ENCODE measurements at places on chromosomes 3 and 15.

- H3K27ac ChIP-seq = no peak overlapping the region
- H3K36me3 ChIP-seq = no peaks in the 10 kb centered on the region
- H3K4me3 ChIP-seq = no peak overlapping the region
- no peaks in the 10 kb centered on the region for H3K4me1 ChIP-seq
These were observed 437.2 kb downstream of the MFSD1 start for GRCh38 chr3:159239059-159239458.

- no peak overlapping the region for H3K27ac ChIP-seq
- H3K36me3 ChIP-seq = no peaks in the 10 kb centered on the region
- DNase-seq = no peak
These were observed 159.6 kb downstream of the NUP210 start for GRCh38 chr3:13260259-13261103.

GRCh38 chr3:127808197-127808596 lies 14.1 kb downstream of the MGLL start:
- H3K36me3 ChIP-seq = no peaks in the 10 kb centered on the region
- H3K4me3 ChIP-seq = no peak overlapping the region
- DNase-seq = no peak
- H3K27me3 ChIP-seq = no peaks in the 10 kb centered on the region

DNA sequence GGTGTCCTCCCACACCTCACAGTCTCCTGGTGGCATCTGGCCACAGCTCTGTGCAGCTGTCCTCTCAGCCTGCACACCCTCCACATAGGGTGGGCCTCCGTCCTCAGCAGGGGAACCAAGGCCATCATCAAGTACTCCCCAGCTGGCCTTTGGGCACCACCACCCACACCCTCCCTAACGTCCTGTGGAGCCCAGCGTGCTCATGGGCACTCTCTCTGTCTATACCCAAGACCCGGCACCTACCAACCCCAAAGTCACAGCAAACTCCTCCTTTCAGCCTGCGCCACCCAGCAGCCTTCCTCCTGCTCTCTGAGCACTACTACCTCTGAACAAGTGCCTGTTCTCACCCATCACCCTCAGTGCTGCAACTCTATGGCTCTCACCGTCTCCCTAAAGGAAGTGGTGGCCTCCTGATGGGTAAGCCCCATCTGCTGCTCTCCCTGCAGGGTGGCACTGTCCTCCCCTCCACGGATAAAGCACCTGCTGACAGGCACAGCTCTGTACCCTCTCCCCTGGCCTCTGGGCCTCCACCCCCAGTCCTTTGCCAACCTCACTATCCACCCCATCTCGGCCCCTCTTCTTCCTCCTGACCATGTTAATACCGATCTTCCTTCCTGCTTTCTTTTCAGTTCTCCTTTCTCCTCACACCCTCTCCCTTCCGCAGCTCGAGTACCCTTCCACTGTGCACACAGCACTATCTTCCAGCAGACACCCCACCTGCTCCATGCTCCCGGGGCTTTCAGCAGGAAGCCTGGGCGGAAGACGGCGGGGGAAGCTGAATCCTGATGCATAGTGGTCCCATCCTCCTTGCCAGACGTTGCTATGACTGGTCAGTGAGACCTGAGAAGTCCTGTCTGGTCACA lies 31.5 kb downstream of the SLC41A3 start:
- no peak for DNase-seq
- H3K27ac ChIP-seq = no peak overlapping the region
- no peaks in the 10 kb centered on the region for H3K27me3 ChIP-seq
- no peaks in the 10 kb centered on the region for H3K4me1 ChIP-seq
- no peaks in the 10 kb centered on the region for H3K36me3 ChIP-seq

DNA sequence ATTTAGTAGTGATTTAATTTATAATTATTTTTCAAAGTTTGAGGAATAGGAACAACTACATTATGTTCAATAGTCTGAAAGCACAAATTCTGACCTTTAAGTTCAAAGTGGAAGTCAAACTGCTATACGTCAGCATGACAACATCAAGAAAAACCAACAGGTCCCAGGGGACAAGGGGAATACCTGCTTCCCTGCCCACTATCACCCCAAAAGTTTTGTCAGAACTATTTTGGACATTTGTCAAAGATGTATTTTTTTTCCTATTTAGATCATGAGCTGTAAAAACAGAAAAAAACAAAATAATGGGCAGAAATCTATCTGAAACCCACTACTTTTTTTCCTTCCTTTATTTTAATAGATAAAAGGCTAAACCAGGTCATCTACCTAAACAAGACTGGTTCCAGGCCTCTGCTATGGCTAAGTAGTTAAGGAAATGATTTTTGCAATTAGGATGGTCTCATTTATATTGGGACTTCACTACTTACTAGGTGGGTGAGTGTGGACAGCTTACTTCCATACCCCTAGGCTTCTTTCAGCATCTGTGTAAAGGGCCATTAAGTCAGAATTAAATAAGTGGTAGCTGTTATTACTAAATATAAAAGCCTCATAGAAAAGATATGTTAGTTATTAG lies 746.3 kb downstream of the FHIT start:
- H3K4me1 ChIP-seq = no peaks in the 10 kb centered on the region
- DNase-seq = no peak
- no peaks in the 10 kb centered on the region for H3K36me3 ChIP-seq
- H3K27ac ChIP-seq = no peak overlapping the region
